Uterine smooth muscle cell (primary cell): ENCODE measurements at places on chromosomes 7 and 10. TPM values are rescaled to one million over a fixed set of nuclear protein-coding genes. Genes with fewer than 3 reads are reported as not detected.

CCL24 gene
- not detected in 2 replicates for total RNA-seq

PNLIPRP2 gene
- total RNA-seq, result not detected in 2 replicates

SLC26A4 gene
- 0.44 and 0.50 TPM in 2 replicates for total RNA-seq

PTTG1IP2 gene
- total RNA-seq, result not detected in 2 replicates

ACHE gene
- total RNA-seq, result 0.25 TPM in 1 of 2 replicates, not detected in the other

DDX21 gene
- 74.0 and 107 TPM in 2 replicates for total RNA-seq

CRHR2 gene
- not detected in 2 replicates for total RNA-seq

NT5C3A gene
- total RNA-seq, result 21.6 and 30.2 TPM in 2 replicates

MCM10 gene
- total RNA-seq, result 5.4 and 16.0 TPM in 2 replicates

STAMBPL1 gene
- total RNA-seq, result 34.0 and 53.5 TPM in 2 replicates
